ENCODE measurements at places on chromosomes 1 and 21.

- no peak for DNase-seq
These were observed 22.4 kb upstream of the ASB17 start for GRCh38 chr1:75954586-75954985.

GRCh38 chr1:63643926-63644325 lies 50.7 kb downstream of the PGM1 start:
- DNase-seq, result no peak

- no peak for DNase-seq
These were observed 2.7 kb upstream of the ZNF692 start for GRCh38 chr1:248861616-248862015.

GRCh38 chr1:58465825-58466629 lies 80.5 kb downstream of the OMA1 start:
- DNase-seq, result no peak

- no peak for DNase-seq
These were observed 22.1 kb upstream of the FAM20B start for GRCh38 chr1:179003512-179004066.

DNA sequence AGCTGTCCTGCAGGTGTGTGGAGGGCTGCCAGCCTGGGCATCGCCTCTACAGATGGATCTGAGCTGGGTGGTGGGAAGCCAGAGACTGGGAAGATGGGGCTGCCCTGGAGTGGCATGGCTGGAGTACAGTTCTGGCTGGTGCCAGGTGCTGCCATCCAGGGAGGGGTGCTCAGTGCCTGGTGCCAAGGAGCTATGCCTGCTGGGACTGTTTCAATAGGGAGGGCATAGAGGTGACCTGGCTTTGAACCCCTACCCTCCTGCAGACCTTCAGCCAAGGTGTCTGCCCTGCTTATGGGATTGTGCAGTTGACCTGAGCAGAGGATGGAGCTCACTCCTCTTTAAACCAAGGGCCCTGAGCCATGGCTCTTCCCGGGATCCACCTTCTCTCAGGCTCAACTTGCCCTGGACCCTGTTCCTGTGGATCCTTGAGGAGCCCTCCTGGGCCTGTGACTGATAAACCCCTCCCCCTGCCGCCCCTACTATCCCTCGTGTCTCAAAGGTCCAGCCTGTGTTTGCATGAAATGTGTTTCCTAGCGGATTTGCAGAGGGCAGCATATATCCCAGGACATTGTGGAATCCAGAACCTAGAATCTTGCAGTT lies 48.7 kb downstream of the PTPRU start:
- DNase-seq, result no peak

All from HTR-8/SVneo (cell line).